Heart left ventricle (tissue), 16 donors: ENCODE measurements at places on chromosomes 3 and 15. TPM values are rescaled to one million over a fixed set of nuclear protein-coding genes. Genes with fewer than 3 reads are reported as not detected.

- no peak for DNase-seq
These were observed 113.7 kb downstream of the LIPC start for GRCh38 chr15:58545307-58546065.

- DNase-seq, result no peak
These were observed 47.3 kb downstream of the PTPRG start for GRCh38 chr3:61608711-61609110.

DNA sequence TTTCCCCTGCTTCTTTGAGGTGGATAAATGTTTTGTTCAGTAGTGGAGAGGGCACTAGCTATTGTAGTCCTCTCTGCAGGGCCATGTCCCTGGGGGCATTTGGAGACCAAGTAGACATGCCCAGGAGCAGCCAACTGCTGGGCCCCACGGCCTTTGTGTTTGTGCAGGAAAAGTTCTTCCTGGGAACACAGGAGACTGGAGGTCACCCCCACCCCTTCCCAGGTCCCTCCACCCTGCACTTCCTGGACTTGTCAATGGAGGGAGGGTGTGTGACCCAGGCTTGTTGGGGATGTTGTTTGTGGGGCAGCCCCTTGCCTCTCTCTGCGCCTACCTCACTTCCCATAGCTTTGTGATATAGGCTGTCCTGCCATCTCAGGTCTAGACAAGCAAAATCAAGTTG, 317.0 kb upstream of the LRRFIP2 start:
- peak; percentile 50 for DNase-seq

DNA sequence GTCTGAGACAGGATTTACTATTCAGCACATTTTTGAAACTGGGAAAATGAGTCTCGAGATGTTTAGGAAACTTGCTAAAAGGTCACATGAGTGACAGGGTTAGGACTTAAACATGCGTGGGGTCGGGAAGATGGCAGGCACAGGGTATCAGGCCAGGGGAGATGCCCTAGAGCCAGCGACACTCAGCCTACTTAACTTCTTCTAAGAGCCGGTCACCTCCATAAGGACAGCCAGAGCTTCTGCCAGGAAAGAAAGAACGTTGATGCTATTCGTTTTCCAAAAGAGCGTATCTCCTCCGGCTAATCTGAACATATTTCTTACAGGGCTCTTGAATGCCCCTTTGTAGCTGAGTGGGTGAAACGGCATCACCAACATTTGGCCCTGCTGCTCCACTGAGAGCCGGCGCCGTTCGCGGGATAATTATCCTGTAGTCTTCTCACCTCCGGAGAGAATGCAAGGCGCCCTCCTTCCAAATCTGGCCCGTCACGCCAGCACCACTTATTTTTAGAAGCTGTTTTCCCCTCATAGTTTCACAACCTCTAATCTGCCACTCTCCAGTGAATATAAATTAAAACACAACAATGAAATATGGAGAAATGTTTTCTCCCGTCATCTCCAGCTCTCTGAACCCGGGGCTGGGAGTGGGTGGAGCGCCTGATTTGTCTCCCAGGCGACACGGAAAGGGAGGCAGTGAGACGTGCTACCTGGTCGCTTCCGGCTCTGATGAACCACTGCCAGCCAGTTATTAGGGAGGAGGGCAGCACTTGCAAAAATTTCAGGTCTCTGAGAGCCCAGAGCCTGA, 58.5 kb downstream of the LIPC start:
- peak; percentile 61 for DNase-seq

DNA sequence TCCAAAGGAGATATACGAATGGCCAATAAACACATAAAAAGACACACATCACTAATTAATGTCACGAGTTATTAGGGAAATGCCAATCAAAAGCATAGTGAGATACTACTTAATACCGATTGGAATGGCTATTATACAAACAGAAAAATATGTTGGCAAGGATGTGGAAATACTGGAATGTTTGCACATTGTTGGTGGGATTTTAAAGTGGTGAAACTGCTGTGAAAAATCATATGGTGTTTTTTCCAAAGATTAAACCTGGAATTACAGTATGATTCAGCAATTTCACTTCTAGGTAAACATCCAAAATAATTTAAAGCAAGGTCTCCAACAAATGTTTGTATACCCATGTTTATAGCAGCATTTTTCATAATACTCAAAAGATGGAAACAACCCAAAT, 765.5 kb downstream of the VGLL3 start:
- no peak for DNase-seq

Gene CERS3
- not detected for total RNA-seq
